NCI-H2107 (cell line): ENCODE measurements at places on chromosomes 12 and 14.

DNA sequence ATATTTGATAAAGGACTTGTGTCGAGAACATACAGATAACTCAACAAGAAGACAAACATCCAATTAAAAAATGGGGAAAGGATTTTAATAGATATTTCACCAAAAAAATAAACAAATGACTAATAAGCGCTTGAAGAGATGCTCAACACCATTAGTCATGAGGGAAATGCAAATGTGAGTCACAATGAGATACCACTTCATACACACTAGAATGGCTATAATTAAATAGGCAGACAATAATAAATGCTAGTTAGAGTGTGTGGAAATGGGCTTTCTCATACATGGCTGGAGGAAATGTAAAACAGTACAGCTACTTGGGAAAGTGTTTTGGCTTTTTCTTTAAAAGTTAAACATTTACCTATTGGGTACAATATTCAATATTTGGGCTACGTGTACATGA, 34.8 kb downstream of the DLK1 start:
- no peak for DNase-seq

DNA sequence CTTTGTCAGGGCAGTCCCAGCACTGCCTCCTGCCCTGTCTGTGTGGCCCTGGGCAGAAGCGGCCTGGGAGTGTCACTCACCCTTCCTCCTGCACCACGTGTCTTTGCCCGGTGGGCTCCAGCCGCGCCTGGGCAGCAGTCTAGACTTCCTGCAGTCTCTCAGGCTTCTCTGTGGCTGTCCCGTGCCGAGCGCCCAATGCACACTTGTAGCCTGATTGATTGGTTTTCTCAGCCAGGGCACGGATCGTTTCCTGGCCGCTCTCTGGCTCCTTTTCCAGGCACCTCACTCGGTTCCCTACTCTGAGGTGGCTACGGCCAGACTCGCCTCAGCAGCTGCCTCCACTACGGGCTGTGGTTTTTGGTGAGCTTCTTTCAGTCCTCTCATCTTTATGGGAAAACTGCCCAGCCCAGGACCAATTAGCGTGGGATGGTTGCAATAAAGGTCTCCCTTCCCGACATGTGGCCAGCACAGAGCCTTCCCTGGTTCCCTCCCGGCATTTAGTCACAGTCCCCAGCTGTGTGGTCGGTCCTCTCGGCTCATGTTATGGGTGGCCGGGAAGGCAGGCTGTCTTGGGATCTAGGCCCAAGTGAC, 133.1 kb downstream of the CACNA1C start:
- no peak for DNase-seq

DNA sequence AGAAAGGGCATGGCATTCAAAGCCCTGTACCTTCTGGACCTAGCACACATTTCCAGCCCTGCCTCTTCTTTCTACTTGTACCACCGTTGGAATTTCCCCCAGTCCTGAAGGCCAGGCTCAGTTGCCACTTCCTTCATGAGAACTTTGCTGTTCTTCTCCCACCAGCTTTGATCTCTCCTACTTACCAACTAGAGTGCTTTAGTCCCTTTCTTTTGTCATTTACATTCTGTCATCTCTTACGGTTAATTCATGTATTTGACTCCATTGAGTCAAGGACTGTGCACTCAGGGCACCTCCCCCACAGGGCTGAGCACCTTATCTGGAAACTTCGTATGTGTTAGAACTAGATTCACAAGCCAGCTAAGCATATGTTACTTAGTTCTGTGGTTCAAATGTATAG, 26.3 kb downstream of the BICDL1 start:
- no peak for DNase-seq

- DNase-seq: no peak
These were observed 7.3 kb upstream of the CLMN start for GRCh38 chr14:95326987-95327386.

GRCh38 chr14:101876555-101876938, 87.8 kb upstream of the DYNC1H1 start:
- DNase-seq: no peak

- no peak for DNase-seq
These were observed 52.8 kb downstream of the SLC38A6 start for GRCh38 chr14:61033855-61034254.

DNA sequence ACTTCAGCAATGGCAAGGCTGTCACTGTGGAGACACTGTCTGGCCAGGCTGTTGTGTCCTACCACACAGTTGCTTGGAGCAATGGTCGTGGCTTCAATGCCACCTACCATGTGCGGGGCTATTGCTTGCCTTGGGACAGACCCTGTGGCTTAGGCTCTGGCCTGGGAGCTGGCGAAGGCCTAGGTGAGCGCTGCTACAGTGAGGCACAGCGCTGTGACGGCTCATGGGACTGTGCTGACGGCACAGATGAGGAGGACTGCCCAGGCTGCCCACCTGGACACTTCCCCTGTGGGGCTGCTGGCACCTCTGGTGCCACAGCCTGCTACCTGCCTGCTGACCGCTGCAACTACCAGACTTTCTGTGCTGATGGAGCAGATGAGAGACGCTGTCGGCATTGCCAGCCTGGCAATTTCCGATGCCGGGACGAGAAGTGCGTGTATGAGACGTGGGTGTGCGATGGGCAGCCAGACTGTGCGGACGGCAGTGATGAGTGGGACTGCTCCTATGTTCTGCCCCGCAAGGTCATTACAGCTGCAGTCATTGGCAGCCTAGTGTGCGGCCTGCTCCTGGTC, 4.3 kb downstream of the LRP10 start:
- DNase-seq: no peak

GRCh38 chr12:108640802-108641445, 7.2 kb upstream of the SELPLG start:
- DNase-seq: no peak

- DNase-seq: no peak
These were observed 68.2 kb downstream of the PAH start for GRCh38 chr12:102848832-102849231.

DNA sequence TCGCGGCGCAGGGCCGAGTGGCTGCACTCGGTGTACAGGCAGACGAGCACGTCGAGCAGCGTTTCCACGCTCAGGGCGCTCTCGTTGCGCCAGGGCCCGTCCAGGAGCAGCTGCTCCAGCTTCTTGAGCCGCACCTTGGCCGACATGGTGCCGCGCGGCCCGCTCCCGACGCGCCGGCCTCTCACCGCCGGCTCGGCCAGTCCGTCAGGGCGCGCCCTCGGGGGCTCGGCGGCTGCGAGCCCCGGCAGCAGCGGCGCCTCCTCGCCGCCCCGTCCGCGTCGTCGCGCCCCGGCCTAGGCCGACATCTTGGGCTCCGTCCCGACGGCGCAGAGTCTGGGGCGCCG, 349 bp downstream of the CDC42BPB start:
- DNase-seq: no peak

- DNase-seq: no peak
These were observed 85.1 kb downstream of the DIP2B start for GRCh38 chr12:50589650-50590435.

DNA sequence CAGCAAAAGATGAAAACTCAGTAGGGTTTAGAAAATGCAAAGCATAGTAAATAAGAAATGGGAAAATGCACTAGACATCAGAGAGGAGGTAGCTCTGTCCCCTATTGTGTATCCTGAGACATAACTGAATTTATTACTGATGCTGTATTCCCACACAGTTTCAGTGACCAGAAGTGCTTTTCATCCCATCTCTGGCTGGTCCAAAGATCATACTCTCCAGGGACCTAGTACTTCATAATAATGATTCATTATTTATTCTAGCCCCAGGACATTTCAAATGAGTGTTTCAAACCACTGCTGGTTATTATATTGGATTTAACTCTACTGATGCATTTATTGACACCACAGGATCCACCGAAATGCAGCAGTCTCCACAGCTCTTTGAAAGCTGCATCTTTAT, 163.3 kb downstream of the PAWR start:
- DNase-seq: no peak

GRCh38 chr14:100439781-100440180, 116.6 kb downstream of the SLC25A47 start:
- DNase-seq: no peak

DNA sequence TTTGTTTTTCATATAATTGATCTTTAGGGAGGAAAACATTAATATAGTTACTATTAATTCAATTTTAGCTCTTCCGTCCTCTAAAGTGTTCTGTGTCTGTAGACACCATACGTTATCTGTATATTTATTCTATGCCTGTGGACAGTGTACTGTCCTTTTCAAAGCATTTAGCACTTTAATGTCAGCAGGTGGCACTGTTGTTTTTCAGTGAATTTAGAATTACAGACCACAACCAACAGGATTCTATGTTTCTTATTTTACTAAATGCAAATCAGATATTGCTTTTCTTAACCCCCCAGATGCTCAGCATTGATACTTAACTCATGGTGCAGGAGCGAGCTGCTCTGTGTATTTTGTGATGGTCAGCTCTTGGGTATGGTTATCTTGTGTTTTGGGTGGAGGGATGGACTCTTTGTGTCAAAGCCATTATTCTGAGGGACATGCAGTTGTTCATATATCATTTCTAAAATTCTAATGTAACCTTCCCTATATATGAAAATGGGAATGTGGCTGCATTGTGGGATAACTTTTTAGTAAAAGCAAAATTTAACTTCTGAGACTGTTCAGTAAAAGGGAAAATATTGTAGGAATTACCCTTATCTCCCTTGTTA, 65.2 kb downstream of the PAPOLA start:
- peak; percentile 13 for DNase-seq

- DNase-seq: no peak
These were observed 13.7 kb downstream of the TNFRSF1A start for GRCh38 chr12:6328045-6328779.

DNA sequence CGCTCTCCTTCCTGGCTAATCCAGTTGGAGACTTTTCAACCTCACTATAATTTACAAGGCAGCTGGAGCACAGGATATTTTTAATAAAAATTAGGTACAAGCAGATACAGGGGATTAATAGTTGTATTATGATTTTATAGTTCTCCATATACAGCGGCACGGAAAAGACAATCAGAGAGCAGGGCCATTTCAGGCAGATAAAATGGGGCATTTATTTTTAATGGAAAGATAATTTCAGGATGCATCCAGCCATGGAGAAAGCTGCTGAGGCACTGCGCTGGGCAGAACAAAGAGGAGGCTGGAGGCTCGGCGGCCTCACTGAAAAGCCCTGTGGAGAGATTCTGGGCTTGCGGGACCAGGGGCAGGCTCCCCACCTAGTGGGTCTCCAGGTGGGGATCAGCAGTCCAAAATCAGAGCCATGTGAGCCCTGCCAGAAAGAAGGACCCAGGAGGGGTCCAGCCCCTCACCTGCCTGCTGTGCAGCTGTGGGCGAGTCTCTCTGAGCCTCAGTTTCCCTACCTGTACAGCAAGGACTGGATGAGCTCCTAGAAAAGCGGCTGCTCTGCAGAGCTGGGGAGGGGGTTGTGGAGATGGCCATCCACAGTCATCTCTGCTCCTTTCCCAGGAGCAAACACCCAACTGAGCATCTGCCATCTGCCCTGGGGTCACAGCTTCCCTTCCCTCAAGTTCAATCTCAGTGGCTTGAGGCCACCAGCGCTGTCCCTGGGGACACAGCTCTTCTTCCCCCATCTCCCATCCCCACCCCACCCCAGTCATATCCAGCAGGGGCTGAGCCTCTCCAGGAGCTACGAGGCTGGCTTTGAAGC, 23.9 kb upstream of the C14orf180 start:
- DNase-seq: no peak

GRCh38 chr12:93061473-93062419, 132.7 kb upstream of the EEA1 start:
- DNase-seq: no peak

- DNase-seq: no peak
These were observed 2.1 kb upstream of the GPR132 start for GRCh38 chr14:105067140-105067968.

DNA sequence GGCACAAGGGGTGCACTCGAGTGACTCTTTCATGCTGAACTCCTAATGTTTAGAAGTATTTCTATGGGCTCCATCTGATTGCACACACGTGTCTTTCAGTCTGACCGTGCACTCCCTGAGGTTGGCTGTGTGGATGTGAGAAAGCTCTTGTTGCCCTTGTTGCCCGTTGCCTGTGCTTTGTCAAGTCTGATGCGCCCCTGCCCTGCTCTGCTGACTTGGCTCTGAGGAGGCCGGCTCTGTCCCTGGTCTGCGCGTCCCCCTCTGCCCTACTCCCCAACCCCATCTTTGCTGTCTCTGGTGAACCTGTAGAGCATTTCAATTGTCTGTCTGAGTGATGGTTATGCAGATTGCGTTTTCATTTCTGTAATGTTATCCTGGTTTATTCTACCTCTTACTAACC, 802.3 kb downstream of the NRXN3 start:
- DNase-seq: no peak

GRCh38 chr14:89755816-89756215, 198.7 kb downstream of the EFCAB11 start:
- no peak for DNase-seq

- DNase-seq: no peak
These were observed 101.2 kb upstream of the SLC38A2 start for GRCh38 chr12:46473634-46474329.

DNA sequence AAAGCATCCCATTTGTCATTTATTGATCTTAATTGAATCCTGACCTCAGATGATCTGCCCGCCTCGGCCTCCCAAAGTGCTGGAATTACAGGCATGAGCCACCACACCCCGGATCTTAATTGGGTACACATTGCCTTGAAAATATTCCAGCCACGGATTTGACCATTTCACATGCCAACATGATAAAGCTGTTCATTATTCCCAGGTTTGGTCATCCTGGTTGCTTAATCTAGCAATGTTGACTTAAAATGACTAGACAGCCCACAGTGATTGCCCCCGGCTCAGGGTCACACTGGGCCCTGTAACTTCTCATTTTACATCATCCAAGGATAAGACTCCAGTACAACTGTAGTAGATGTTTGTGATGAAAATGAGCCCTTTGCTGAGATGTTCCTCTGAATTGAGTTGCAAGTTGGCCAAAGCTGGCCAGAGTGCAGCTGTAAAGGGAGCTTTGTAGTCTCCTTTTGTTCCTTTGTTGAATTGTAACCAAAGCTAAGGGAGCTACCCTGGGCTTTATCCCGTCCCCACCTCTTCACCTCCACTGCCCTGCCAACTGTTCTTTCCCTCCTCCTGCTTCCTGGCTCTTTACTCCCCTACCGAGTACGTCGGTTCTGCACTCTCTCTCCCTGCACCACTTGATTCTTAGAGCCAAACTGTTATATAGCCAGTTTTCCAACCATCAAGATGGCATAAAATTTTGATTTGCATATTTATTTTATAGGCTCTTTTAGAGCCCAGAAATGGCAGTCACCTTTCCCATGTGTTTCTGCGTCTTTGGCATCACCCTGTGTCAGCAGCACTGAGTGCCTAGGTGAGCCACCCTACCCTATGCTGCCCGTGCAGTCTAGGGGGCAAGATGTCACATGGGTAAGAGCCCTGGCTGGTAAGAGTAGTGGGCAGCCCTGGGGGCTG, 141.3 kb upstream of the HIF1A start:
- DNase-seq: no peak

- no peak for DNase-seq
These were observed 31.3 kb upstream of the LALBA start for GRCh38 chr12:48601013-48601756.

GRCh38 chr12:111467857-111468241, 62.1 kb downstream of the SH2B3 start:
- DNase-seq: no peak

- no peak for DNase-seq
These were observed 360.9 kb upstream of the NAV3 start for GRCh38 chr12:77469578-77470333.

- no peak for DNase-seq
These were observed 567.9 kb downstream of the MED13L start for GRCh38 chr12:115709540-115710011.
